GM23338 (cell line): ENCODE measurements at places on chromosomes 5 and 9.
A peak's percentile ranks its signal among the peaks of the same experiment; 100 is the strongest.

GRCh38 chr5:30932273-30933017 lies 261.0 kb upstream of the CDH6 start:
- no peak for DNase-seq

GRCh38 chr5:147750065-147750464 lies 32.5 kb downstream of the JAKMIP2 start:
- H3K27me3 ChIP-seq = no peaks in the 10 kb centered on the region
- H3K4me1 ChIP-seq = peaks cover 59% of the 10 kb centered on the region
- H3K36me3 ChIP-seq = no peaks in the 10 kb centered on the region
- DNase-seq = peak; percentile 74

- no peak for DNase-seq
- H3K4me3 ChIP-seq = no peak overlapping the region
- no peaks in the 10 kb centered on the region for H3K27me3 ChIP-seq
- peaks cover 15% of the 10 kb centered on the region for H3K4me1 ChIP-seq
- no peaks in the 10 kb centered on the region for H3K36me3 ChIP-seq
These were observed 76.2 kb downstream of the SH3TC2 start for GRCh38 chr5:148986636-148987035.

DNA sequence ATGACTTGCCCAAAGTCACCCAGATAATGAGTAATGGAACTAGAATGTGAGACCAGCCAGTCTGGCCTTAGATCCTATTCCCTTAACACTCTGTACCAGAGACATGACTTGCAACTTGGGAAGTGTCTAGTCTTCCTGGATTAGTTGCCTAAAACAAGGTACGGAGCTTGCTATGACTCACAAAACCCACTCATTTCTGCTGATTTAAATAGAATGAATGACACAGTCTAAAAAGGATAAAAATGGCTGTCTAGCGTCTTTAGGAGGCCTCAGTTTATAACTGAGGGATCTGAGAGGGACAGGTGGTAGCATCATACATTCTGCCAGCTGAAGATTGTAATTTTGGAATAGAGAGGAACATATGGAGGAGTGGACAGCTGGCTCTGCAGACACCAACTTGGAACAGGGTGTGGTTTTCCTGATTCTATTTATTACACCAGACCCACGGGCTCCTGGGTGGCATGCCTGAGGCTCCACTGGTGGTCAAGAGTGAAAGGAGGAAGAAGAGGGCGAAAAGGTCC lies 62.7 kb downstream of the ABLIM3 start:
- no peaks in the 10 kb centered on the region; the same call in 1 of the 2 replicates for H3K36me3 ChIP-seq
- no peak overlapping the region for H3K27ac ChIP-seq
- DNase-seq = no peak
- H3K27me3 ChIP-seq = no peaks in the 10 kb centered on the region

- no peak for DNase-seq
- peaks cover 13% of the 10 kb centered on the region; the same call in 1 of the 2 replicates for H3K36me3 ChIP-seq
- no peaks in the 10 kb centered on the region for H3K27me3 ChIP-seq
- 0 out of 2 replicates have a peak overlapping the region, but pooled peaks have one; percentile 7 for H3K27ac ChIP-seq
- H3K4me3 ChIP-seq = no peak overlapping the region
- peaks cover 12% of the 10 kb centered on the region for H3K4me1 ChIP-seq
These were observed 212.9 kb downstream of the PBX3 start for GRCh38 chr9:125959951-125960619.

GRCh38 chr5:14357441-14357840 lies 214.3 kb downstream of the TRIO start:
- peaks cover 25% of the 10 kb centered on the region for H3K4me1 ChIP-seq
- peak overlapping the region; percentile 83; the same call in 1 of the 2 replicates for H3K27ac ChIP-seq
- H3K4me3 ChIP-seq = peak overlapping the region; percentile 50
- no peaks in the 10 kb centered on the region for H3K27me3 ChIP-seq
- no peaks in the 10 kb centered on the region; the same call in 1 of the 2 replicates for H3K36me3 ChIP-seq
- peak; percentile 38 for DNase-seq

DNA sequence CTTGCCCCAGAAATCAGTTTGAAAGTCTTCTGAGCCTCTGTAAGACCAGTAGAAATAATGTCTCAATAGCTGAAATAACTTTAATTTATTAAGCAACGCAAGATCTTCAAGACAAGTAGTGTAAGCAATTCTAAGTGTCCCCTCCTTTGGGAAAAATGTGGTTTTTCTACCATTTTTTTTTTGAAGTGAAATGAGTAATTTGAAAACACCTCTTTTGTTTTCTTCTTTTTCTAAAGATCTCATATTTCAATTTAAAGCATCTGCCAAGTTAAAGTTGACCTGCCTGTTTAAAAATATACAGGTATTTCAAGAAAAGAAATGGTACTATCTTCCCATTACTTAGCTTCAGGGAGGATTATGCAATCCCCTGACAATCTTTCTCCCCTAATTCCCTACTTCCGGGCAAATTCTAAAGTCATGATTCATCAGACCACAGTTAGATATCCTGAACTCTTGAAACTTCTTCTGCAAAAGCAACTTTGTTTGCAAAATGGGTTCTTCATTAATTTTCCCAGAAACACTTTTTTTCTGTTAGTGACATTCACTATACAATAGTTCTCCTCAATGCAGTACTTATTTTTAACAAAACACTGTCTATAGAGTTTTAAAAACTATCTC lies 7.8 kb upstream of the ANXA1 start:
- H3K27ac ChIP-seq = no peak overlapping the region
- H3K4me1 ChIP-seq = no peaks in the 10 kb centered on the region; the same call in 1 of the 2 replicates
- H3K27me3 ChIP-seq = no peaks in the 10 kb centered on the region
- no peaks in the 10 kb centered on the region for H3K36me3 ChIP-seq

DNA sequence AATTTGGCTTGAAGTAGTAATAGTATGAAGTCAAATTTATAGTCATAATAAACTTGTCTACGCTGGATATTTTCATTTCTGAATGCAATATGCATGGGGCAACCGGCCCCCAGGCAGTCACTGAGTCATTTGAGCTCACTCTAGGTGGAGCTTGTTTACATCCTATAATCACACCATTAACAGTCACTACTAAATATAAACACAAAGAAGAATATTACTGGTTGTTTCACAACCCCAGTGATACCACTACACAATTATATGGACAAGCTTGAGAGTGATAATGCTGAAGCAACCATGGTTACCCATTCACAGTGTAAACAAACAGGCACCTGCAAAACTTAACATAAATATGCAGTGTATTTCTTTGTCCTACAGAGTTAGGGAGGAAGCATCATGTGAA lies 68.7 kb downstream of the MARCHF3 start:
- no peak overlapping the region for H3K4me3 ChIP-seq
- no peak for DNase-seq

DNA sequence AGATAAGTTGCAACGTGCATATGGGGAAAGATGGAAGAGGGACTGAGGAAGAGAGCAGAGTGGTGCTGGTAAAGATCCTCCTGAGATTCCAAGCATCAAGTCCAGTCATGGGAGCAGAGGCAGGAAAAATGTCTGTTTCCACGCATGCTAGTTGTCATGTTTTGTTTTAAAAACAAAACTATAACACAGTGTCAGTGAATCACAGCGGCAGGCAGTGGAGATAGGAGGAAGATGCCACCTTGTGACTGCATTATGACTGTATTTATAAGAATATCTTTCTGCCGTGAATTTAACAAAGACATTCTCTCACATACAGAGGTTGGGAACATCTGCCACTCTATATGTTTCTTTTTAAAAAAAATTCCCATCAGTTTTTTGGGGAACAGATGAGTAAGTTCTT lies 3.7 kb upstream of the SVEP1 start:
- no peaks in the 10 kb centered on the region for H3K36me3 ChIP-seq
- H3K4me3 ChIP-seq = no peak overlapping the region
- DNase-seq = no peak
- H3K27me3 ChIP-seq = peaks cover 40% of the 10 kb centered on the region
- peaks cover 33% of the 10 kb centered on the region for H3K4me1 ChIP-seq

- H3K4me1 ChIP-seq = no peaks in the 10 kb centered on the region
These were observed 136.3 kb upstream of the BASP1 start for GRCh38 chr5:17081142-17081541.

- H3K4me3 ChIP-seq = no peak overlapping the region
- DNase-seq = no peak
- no peak overlapping the region for H3K27ac ChIP-seq
- H3K4me1 ChIP-seq = peaks cover 6% of the 10 kb centered on the region; the same call in 1 of the 2 replicates
These were observed 9.3 kb upstream of the TNC start for GRCh38 chr9:115127191-115127817.

- H3K27ac ChIP-seq = no peak overlapping the region
- no peaks in the 10 kb centered on the region for H3K36me3 ChIP-seq
- no peak for DNase-seq
- no peak overlapping the region for H3K4me3 ChIP-seq
These were observed 74.7 kb upstream of the IFNE start for GRCh38 chr9:21556581-21557427.

DNA sequence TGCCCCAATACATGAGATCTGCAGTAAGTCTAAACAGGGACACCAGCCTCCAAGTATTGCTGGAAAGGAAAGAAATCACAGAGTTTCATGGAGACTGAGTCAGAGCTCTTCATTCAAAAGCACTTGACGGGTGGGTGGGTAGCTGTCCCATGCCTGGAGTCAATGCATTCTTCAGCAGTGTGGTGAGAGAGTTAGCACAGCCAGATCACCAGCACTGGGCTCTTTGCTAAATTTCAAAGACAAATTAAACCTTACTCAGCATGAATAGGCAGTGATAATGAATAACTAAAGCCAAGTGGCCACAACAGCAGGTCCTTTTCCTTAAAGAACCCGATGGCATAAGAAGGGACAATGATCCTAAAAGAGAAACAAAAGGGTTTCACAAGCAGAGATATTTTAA lies 192.4 kb downstream of the ACTL7B start:
- no peaks in the 10 kb centered on the region for H3K27me3 ChIP-seq
- no peak for DNase-seq
- peaks cover 4% of the 10 kb centered on the region; the same call in 1 of the 2 replicates for H3K4me1 ChIP-seq
- no peaks in the 10 kb centered on the region for H3K36me3 ChIP-seq
- H3K4me3 ChIP-seq = no peak overlapping the region

- no peaks in the 10 kb centered on the region for H3K36me3 ChIP-seq
- H3K27me3 ChIP-seq = no peaks in the 10 kb centered on the region
- no peak for DNase-seq
- no peaks in the 10 kb centered on the region for H3K4me1 ChIP-seq
- no peak overlapping the region for H3K27ac ChIP-seq
- H3K4me3 ChIP-seq = no peak overlapping the region
These were observed 240.6 kb downstream of the EFNA5 start for GRCh38 chr5:107430071-107430625.

GRCh38 chr9:35001803-35002502 lies 12.4 kb downstream of the DNAJB5 start:
- peaks cover 19% of the 10 kb centered on the region; the same call in 1 of the 2 replicates for H3K4me1 ChIP-seq
- H3K36me3 ChIP-seq = peaks cover 3% of the 10 kb centered on the region; the same call in 1 of the 2 replicates
- DNase-seq = no peak
- H3K27ac ChIP-seq = no peak overlapping the region
- no peaks in the 10 kb centered on the region for H3K27me3 ChIP-seq

- H3K4me3 ChIP-seq = no peak overlapping the region
- no peaks in the 10 kb centered on the region for H3K36me3 ChIP-seq
- H3K27ac ChIP-seq = no peak overlapping the region
- no peaks in the 10 kb centered on the region for H3K27me3 ChIP-seq
These were observed 132.0 kb upstream of the GRIA1 start for GRCh38 chr5:153358315-153358976.

DNA sequence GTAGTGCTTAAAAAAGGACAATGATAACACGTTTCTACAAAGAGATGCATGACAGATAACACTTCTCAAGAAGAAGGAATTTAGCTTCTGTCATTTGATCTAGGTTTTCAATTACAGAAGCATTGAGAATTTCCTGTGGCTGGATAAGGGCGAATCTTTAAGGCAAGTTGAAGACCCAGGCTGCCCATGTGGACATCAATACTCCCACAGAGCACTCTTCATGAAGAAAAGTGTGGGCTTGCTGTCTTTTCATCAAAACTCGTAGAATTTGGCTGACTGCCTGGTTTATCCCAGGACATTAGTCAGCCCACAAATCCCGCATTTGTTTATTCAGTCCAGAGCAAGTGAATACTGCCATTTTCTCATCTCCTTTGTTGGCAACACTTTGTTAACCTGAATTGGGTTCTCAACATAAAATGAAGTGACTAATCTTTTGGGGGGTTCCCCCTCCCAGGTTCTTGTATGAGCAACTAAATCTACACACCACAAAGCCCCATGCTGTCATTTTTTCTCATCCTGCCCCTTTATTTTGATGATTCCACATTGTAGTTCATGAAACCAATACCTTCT lies 43.4 kb upstream of the CDKN2B start:
- no peak overlapping the region for H3K4me3 ChIP-seq
- H3K27ac ChIP-seq = no peak overlapping the region
- DNase-seq = no peak
- H3K36me3 ChIP-seq = no peaks in the 10 kb centered on the region
- H3K4me1 ChIP-seq = no peaks in the 10 kb centered on the region

GRCh38 chr9:130629443-130630070 lies 34.8 kb upstream of the PRDM12 start:
- H3K27me3 ChIP-seq = no peaks in the 10 kb centered on the region
- peak overlapping the region; percentile 14; the same call in 1 of the 2 replicates for H3K4me3 ChIP-seq
- peak overlapping the region; percentile 91 for H3K27ac ChIP-seq
- H3K36me3 ChIP-seq = peaks cover 9% of the 10 kb centered on the region; the same call in 1 of the 2 replicates

GRCh38 chr5:124310453-124310852 lies 436.0 kb downstream of the ZNF608 start:
- DNase-seq = no peak
- H3K27me3 ChIP-seq = no peaks in the 10 kb centered on the region
- no peak overlapping the region for H3K4me3 ChIP-seq
- peak overlapping the region; percentile 93 for H3K27ac ChIP-seq
- H3K36me3 ChIP-seq = peaks cover 3% of the 10 kb centered on the region; the same call in 1 of the 2 replicates

GRCh38 chr9:118522093-118523028 lies 818.2 kb downstream of the TLR4 start:
- no peaks in the 10 kb centered on the region for H3K27me3 ChIP-seq
- peak; percentile 90 for DNase-seq
- no peak overlapping the region for H3K4me3 ChIP-seq

DNA sequence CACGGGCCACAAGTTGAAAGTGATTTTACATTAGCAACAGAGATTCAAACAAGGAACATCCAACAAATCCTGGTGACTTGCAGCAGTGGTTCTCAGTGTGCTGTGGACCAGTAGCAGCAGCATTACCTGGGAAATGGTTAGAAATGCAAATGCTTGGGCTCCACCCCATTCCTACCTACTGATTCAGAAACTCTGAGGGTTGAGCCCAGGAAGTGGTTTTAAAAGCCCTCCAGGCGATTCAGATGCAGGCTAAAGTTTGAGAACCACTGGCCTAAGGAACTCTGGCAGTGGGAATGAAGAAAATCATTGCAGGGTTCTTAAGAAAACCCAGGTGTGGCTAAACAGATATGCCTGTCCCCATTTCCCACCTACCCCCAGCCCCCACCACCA lies 398.8 kb downstream of the ENC1 start:
- H3K27ac ChIP-seq = no peak overlapping the region
- H3K36me3 ChIP-seq = no peaks in the 10 kb centered on the region
- H3K4me3 ChIP-seq = no peak overlapping the region
- H3K27me3 ChIP-seq = no peaks in the 10 kb centered on the region
- peak; percentile 36 for DNase-seq

- no peak for DNase-seq
- H3K4me1 ChIP-seq = peaks cover 29% of the 10 kb centered on the region
- H3K36me3 ChIP-seq = no peaks in the 10 kb centered on the region
- no peak overlapping the region for H3K4me3 ChIP-seq
- no peaks in the 10 kb centered on the region for H3K27me3 ChIP-seq
These were observed 355.3 kb downstream of the NFIB start for GRCh38 chr9:13958672-13959071.

GRCh38 chr5:60470881-60471280 lies 229.1 kb downstream of the DEPDC1B start:
- H3K4me1 ChIP-seq = no peaks in the 10 kb centered on the region
- H3K4me3 ChIP-seq = no peak overlapping the region
- no peak for DNase-seq
